Fibroblast of the conjunctiva (primary cell): ENCODE measurements at places on chromosomes 11 and 22.

GRCh38 chr11:69569306-69570200 lies 71.4 kb upstream of the CCND1 start:
- no peak for DNase-seq

DNA sequence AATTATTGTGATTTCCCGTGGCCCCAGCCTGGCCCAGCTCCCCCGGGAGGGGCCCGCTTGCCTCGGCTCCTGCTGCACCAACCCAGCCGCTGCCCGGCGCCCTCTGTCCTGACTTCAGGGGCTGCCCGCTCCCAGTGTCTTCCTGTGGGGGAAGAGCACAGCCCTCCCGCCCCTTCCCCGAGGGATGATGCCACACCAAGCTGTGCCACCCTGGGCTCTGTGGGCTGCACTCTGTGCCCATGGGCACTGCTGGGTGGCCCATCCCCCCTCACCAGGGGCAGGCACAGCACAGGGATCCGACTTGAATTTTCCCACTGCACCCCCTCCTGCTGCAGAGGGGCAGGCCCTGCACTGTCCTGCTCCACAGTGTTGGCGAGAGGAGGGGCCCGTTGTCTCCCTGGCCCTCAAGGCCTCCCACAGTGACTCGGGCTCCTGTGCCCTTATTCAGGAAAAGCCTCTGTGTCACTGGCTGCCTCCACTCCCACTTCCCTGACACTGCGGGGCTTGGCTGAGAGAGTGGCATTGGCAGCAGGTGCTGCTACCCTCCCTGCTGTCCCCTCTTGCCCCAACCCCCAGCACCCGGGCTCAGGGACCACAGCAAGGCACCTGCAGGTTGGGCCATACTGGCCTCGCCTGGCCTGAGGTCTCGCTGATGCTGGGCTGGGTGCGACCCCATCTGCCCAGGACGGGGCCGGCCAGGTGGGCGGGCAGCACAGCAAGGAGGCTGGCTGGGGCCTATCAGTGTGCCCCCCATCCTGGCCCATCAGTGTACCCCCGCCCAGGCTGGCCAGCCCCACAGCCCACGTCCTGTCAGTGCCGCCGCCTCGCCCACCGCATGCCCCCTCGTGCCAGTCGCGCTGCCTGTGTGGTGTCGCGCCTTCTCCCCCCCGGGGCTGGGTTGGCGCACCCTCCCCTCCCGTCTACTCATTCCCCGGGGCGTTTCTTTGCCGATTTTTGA lies 3.3 kb upstream of the ANKRD13D start:
- DNase-seq, result no peak

DNA sequence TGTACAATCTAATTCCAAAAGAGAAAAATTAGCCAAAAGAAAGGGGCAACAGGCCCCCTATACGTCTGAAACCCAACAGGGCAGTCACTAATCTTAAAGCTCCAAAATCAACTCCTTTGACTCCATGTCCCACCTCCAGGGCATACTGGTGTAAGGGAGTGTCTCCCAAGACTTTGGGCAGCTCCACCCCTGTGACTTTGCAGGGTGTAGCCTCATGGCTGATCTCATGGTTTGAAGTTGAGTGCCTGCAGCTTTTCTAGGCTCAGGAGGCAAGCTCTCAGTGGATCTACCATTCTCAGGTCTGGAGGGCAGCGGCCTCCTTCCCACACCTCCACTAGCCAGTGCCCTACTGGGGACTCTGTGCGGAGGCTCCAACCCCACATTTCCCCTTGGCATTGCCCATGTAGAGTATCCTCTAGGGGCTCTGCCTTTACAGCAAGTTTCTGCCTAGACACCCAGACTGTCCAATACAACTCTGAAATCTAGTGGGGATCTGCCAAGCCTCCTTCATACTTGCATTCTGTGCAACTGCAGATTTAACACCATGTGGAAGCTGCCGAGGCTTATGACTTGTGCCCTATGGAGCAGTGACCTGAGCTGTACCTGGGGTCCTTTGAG lies 94.5 kb downstream of the TRIM29 start:
- no peak for DNase-seq

- no peak for DNase-seq
These were observed at the start of gene SCGB2A2 for GRCh38 chr11:62269654-62270278. TSS of gene SCGB2A2 (plus strand) at chr11:62270158. CDS start at chr11:62270217, 59 bp downstream.

- DNase-seq, result no peak
These were observed 5.2 kb downstream of the SBF1 start for GRCh38 chr22:50469377-50470305.

GRCh38 chr11:64477675-64478074 lies 113.3 kb upstream of the SLC22A12 start:
- no peak for DNase-seq

DNA sequence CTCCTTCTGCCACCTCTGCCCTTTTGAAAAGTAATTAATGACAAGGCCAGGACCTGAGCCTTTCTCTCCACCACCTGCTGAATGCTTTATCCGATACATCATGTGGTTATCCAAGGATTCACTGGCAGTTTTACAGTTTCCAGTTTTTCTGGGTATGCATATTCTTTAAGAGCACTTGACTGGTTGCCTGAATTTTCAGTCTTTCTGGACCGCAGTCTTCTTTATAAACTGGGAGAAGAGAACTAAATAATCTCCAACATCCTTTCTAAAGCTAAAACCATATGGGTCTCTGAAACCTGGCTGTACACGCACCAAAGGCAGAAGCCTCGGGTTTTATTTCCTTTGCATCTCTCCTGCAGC lies 65.1 kb downstream of the BTG4 start:
- no peak for DNase-seq

GRCh38 chr22:35961480-35962295 lies 66.9 kb downstream of the RBFOX2 start:
- peak; percentile 22 for DNase-seq

DNA sequence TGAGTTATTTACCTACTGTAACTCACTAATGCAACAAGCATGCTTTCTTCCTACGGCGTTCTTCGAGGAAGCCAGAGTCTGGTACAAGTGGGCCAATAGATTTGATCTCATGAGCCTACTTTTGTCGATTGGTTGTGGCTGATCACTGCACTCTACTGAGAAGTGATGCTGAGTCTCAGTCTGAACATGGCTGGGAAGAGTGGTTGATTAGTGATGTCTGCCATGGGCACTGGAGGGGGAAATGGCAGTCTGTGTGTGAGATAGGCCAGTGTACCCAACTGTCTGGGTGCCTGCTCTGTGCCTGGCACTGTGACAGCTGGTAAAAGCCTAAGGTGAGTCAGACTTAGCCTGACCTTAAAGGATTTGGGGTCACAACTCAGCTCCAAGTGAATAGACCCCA lies 28.3 kb downstream of the MYO18B start:
- DNase-seq, result no peak
